Glomerular endothelial cell (primary cell): ENCODE measurements at places on chromosomes 7 and 10.

DNA sequence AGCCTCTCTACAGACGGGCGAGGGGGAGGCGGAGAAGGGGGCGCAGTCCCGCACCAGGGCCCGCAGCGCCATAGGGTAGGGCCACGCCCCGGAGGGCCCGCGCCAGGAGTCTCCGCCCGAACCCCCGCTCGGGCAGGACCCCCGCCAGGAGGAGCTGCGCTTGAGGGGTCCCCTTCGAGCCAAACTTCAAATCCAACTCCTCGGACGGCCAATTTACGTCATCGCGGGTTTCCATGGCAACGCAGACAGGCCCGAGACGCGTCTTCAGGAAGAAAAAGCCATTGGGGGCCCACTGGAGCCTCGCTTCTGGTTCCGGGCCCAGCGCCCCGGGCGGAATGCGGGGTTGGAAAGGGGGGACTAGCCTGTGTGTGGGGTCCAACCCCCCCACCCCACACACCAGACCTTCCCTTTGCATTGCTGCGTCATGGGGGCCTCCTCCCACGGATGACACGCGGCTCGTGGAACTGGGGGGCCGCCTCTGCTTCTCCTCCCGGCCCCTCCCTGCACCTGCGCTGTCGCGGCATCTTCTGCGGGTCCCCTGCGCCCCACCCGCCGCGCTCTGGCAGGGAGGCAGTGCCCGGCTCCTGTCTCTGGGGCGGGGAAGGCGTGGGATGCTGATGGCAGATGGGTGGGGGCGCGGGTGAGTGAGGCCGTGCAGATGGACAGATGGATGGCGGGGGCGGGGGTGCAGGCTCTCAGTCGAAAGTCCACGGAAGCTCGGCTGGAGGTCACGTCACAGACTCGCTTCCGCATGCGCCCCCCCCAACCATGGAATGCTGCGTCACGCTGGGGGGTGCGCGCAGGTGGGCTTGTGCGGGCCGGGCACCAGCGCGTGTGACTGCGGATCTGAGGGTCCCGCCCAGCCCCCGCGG lies 1.2 kb downstream of the CALY start:
- no peak for DNase-seq

- no peak for DNase-seq
Measured at GRCh38 chr7:5217851-5218331, 27.9 kb downstream of the WIPI2 start.

- no peak for DNase-seq
Measured at GRCh38 chr10:14660831-14661230, 113.9 kb downstream of the FAM107B start.

DNA sequence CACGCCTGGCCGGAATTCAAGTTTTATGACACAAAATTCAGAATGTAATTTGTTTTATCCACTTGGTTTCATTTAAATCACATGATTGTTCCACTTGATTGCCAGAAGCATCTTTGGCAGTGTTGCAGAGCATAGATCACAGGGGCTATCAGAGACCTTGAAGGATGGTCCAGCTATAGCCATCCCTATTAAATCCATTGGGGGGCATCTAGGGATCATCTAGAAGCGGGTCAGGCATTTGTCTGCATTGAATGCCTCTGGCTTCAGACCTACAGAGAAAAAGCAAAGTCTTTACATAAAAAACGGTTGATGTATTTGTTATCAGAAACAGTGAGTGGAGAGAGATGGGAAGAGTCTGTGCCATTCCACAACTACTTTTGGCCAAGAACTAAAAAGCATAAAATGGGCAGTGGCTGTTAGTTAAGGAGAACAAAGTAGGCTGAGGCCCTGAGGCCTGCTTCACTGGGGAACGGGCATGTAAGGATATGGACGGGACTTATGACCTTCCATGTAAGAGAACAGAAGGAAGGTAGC lies 146.3 kb downstream of the NXPH1 start:
- DNase-seq, result no peak

GRCh38 chr7:140489026-140489359 lies 9.7 kb upstream of the MKRN1 start:
- DNase-seq, result no peak

DNA sequence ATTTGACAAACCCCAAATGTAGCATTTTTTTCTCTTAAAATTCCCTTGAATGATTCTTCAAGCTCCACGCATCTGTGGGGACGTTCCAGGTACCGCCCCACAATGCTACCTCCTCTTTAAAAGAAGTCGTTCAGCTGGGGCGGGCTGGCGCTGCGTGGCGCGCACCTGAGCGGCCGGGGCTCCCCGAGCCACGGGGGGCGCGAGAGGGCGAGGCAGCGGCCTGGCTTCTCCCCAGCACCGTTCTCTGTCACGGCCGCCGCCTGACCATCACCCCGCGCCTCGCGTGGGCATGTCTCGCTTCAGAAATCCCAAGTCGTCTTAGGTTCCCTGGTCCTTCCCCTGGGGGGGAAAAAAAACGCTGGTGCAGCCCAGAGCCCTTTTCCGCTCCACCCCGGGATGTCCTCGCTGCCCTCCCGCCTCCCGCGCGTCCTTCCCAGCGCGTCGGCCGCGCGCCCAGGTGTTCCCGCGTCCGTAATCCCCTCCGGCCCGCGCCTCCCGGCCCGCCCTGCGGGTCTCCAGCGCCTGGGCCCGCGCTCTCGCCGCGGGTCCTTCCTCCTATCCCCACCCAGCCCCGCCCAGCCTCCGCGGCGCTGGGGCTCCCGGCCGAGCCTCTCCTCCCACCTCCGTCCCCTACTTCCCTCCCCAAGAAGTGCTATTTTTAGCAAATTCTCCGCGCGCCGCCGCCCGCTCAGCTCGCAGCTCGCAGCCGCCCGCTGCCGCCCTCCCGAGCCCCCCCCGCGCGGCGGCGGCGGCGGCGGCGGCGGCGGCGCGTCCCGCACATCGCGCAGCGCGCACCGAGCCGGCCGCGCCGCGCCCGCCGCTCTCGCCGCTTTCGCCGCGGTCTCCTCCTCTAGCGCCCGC lies 58.7 kb upstream of the PRPS1L1 start:
- DNase-seq, result no peak

DNA sequence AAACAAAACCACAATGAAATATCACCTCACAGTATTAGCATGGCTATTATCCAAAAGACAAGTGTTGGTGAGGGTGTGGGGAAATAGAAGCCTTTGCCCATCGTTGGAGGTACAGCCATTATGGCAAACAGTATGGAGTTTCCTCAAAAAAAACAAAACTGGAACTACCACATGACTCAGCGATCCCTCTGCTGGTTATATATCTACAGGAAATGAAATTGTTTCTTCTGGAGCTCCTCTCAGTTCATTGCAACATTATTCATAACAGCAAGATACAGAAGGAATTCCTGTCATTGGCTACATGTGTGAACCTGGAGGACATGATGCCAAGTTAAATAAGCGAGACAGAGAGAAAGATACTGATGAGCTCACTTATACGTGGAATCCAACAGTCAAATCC lies 2.4 kb upstream of the UBE3C start:
- no peak for DNase-seq

DNA sequence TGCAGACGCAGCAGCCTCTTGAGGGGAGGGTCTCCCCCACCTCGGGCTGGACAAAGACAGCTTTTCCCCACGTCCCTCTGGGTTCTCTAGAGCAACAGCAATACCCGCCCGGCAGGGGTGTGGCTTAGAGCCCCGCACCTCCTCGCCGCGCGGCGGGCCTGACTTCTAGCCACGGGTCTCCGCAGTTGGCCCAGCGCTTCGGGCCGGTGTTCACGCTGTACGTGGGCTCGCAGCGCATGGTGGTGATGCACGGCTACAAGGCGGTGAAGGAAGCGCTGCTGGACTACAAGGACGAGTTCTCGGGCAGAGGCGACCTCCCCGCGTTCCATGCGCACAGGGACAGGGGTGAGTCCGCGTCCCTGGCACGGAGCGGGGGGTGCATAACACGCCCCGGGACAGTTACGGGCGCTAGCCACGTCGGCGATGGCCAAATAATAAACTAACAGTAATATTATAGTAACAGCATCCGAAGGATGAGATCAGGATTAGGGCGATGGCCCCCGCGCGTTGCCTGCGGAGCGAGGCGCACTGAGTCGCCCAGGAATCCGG lies 1.2 kb downstream of the CYP2E1 start:
- DNase-seq, result no peak

- DNase-seq, result no peak
Measured at GRCh38 chr7:27211764-27212204, 11.9 kb upstream of the HOXA13 start.

- no peak for DNase-seq
Measured at GRCh38 chr10:117408436-117409384, 33.5 kb upstream of the PDZD8 start.

- no peak for DNase-seq
Measured at GRCh38 chr10:132479603-132480221, 57.9 kb upstream of the INPP5A start.

DNA sequence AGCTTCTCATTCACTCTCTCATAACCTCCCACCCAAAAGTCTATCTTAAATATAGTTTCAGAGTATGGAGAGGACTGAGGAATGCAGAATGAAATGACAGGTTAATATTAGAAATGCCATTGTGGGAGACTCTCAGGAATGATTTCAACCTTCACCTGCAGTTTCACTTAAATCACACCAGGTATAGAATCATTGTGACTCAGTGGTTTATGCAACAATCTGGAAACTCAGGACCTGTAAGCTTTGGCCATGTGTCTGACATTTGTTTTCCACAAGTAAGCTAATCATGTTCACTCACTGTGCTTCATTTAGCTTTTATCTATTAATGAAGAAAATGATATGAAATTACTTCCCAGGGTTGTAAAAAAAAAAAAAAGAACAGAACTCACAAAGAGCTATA lies 8.7 kb upstream of the PTPN12 start:
- no peak for DNase-seq

- no peak for DNase-seq
Measured at GRCh38 chr7:158358926-158359645, 228.5 kb downstream of the PTPRN2 start.

DNA sequence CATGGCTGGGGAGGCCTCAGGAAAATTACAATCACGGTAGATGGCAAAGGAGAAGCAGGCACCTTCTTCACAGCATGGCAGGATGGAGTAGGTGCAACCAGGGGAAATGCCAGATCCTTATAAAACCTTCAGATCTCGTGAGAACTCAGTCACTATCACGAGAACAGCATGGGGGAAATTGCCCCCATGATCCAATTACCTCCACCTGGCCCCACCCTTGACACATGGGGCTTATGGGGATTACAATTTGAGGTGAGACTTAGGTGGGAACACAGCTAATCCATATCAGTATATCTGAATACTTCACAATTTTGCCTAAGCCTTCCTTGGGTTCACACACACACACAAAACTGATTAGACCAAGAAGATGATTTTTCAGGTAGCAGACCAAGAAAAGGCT lies 145.1 kb upstream of the COL1A2 start:
- no peak for DNase-seq

DNA sequence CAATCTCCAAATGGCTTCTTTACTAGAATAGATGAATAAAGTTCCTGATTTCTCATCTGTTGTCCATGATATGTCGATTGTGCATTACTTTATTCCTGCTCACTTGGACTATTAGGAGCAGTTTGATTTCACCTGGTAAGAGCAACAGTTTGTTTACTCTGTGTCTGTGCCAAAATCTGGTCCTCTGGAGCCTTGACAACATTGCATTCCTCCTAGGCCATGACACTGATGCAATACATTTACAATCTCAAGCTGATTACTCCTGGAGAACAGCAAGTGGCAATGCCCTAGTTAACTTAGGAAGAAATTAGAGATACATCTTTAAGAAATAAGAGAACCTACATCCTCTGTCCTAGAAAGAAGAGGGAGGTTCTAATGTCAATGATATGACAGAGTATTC lies 71.8 kb downstream of the SGCE start:
- DNase-seq, result no peak

DNA sequence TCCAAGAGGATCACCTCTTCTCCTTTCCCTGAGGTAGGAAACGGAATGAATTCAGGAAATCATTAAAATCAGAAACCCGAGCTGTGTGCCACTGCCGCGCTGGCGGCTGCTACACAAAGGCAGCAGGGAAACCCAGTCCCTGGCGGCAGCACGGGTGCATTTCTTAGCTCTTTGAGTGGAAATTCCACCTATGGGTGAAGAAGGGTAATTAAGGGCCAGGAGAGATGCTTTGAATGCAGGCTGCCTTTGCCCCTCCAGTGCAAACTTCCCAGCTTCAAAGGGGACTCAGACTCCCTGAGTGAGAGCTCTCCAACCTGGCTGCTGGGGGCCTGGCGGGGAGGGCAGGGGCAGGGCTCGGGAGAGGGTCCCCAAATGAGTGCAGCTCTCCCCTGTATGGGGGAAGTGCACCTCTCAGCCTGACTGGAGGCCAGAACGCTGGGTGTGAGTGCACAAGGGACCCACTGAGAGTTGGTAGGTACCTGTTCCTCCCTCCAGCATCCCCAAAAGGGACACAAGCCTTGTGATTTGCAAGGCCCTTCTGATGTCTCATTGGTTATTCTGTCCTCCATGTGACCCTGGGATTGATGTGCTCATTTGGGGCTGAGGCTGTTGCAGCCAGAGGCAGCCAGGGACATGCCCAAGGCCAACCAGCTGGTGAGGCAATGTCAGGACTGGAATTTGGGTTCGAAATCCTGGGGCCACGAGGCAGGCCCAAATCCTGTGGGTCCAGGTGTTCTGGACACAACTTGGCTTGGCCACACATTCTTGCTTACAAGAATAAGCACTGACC lies 16.3 kb upstream of the ZMIZ1 start:
- no peak for DNase-seq

- DNase-seq, result no peak
Measured at GRCh38 chr10:129971381-129972144, 7.5 kb upstream of the EBF3 start.

DNA sequence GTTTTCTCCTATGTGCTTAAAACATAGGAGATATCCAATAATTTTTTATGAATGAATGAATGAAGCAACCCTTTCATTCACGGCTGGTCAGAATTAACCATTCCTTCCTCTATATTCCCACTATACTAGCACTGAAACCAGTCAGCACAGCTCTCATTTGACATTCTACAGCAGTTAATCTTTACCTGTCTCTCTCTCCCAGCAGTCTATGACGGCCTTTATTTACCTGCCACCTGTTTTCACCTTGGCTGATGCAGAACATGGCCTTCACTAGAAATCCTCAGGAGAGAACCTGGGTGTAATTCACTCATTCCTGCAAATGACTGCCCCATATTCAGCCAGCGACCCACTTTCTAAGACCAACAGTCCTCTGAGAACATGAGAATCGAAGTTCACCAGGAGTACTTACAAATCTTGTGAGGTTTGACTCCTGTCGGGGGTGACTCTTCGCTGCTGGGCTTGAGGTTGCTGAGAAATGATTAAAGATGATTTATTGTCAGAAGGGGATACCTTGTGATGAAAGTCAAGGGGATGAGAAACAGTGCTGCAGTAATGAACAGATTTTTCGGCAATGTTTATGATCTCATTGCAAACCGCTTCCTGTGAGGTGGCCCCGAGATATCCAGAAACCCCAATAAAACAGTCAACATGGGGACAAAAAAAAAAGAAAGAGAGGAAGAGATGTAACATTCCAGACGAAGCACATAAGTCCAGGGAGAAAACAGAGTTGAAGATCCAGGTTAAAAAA lies 30.9 kb upstream of the PDLIM1 start:
- DNase-seq, result no peak
